Daoy (cell line): ENCODE measurements at places on chromosomes 2 and 18. TPM values are rescaled to one million over a fixed set of nuclear protein-coding genes. Genes with fewer than 3 reads are reported as not detected.

DNA sequence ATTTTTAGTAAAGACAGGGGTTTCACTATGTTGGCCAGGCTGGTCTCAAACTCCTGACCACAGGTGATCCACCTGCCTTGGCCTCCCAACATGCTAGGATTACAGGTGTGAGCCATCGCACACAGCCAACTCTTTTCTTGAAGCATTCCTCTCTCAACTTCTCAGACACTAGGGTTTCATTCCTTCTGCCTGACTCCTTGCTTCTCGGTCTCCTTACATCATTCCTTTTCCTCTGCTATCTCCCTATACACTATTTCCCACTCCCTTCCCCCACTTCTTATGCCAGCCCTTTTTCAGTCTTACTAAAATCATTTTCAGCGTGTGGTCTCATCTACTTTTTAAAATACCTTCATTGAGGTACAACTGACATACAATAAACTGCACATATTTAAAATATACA, 6.1 kb downstream of the SOS1 start:
- no peak for DNase-seq

Gene CNDP1
- total RNA-seq = not detected in 2 replicates

- no peak for DNase-seq
Measured at GRCh38 chr2:128341621-128342020, 23.0 kb upstream of the HS6ST1 start.

Gene CLHC1
- 3.6 and 7.0 TPM in 2 replicates for total RNA-seq

DNA sequence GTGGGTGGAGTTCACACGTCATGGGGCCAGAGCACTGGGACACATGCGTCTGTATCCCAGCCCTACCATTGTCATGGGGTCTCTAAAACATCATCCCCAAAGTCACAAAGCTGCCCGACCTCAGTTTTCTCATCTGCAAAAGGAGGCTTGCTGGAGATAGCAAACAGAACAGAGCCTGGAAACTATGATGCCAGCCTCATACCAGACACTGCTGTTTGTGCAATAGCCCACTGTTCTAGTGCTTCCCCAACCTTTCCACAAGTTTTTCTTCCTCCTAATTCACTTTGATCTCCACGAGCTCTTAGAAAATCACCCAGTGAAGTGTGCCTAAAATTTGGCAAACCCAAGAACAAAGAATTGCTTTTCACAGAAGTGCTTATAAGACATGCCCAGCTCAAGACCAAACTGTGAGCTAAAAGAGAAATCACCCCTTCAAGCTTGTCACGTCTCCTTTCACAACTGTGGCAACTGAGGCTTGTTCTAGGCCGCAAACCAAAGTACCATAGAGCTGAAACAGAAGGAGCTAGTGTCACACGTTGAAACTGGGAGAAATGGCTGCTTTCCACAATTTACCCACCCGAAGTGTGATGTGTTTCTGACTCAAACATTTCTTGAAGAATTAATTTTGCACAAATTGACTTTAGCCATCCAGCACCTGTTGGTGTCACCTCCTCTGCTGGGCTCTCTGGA, 162.7 kb upstream of the ID2 start:
- no peak for DNase-seq

- DNase-seq = no peak
Measured at GRCh38 chr2:64787019-64787365, 133.3 kb upstream of the SERTAD2 start.
